ENCODE measurements at places on chromosomes 3 and 15. TPM values are rescaled to one million over a fixed set of nuclear protein-coding genes. Genes with fewer than 3 reads are reported as not detected.

VIPR1 gene
- under 0.01 TPM for total RNA-seq

SLC9C1 gene
- 0.25 TPM for total RNA-seq

SLC6A20 gene
- total RNA-seq, result 3.0 TPM

CCDC13 gene
- 2.7 TPM for total RNA-seq

RAB8B gene
- 74.3 TPM for total RNA-seq

CPEB1 gene
- 2.5 TPM for total RNA-seq

GOLGA8J gene
- total RNA-seq, result not detected

GOLGA8Q gene
- total RNA-seq, result 0.25 TPM

RBP2 gene
- total RNA-seq, result not detected

All from temporal lobe (tissue), 4 donors.